Tibial artery (tissue), 4 donors: ENCODE measurements at places on chromosomes 3 and 15.
A peak's percentile ranks its signal among the peaks of the same experiment; 100 is the strongest.

DNA sequence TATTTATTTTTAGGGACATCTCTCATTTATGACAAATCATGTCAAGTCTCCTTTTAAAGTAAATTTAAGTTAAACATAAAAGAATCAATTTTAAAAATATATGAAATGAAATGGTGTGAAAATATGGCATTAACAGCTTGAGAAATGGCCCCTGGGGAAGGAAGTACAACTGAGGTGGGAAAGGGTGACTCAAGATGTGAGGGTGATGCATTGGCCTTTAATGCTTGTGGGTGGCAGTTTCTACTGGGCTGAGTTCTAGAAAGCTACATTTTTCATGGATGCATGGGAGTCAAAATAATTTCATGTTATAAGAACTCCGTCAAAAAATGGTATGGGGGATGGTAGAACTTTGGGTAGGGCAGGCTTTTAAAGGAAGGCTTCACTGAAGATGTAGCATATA is 708.8 kb upstream of the CFAP20DC start:
- no peaks in the 10 kb centered on the region for H3K27me3 ChIP-seq
- no peak for DNase-seq
- H3K4me1 ChIP-seq: no peaks in the 10 kb centered on the region
- H3K27ac ChIP-seq: no peak overlapping the region

DNA sequence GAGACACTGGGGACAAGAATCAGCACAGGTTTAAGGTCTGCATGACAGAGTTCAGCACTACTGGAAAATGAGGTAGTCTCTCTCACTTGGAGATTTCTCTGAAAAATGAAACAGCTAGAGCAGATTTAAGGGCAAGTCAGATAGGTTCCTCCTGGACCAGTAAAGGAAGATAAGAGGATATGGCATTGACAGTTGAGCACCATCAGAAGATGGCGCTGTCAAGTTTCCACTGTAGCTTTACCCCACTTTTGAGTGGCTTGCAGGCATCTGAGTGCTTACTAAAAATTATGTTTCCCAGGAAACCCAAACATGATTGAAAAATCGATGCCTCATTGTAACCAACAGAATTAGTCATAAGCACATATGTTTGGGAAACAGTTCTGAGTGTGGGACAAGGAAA is 407.2 kb upstream of the UBE2E2 start:
- no peaks in the 10 kb centered on the region for H3K4me1 ChIP-seq
- no peaks in the 10 kb centered on the region for H3K27me3 ChIP-seq
- H3K36me3 ChIP-seq: no peaks in the 10 kb centered on the region
- H3K4me3 ChIP-seq: no peak overlapping the region

DNA sequence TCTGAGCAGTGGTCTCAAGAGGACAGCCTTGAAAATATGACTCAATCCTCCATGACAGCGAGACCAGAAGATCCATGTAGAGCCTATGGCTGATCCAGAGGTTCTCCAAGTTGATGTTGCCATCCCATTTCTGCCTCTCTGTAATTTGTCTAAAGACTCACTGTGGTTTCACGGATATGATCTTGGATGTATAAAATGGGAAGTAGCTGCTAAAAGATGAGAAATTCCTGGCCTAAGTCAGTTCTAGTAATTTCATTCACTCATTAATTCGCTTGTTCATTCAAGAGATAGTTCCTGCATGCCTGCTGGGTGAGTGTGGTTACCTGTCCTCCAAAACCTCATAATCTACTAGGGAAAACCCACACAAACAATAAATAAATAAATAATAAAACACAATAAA is 145.9 kb downstream of the TNIK start:
- no peak overlapping the region for H3K27ac ChIP-seq
- no peak for DNase-seq
- H3K36me3 ChIP-seq: no peaks in the 10 kb centered on the region
- no peaks in the 10 kb centered on the region for H3K27me3 ChIP-seq

- peak; percentile 43 for DNase-seq
- H3K27me3 ChIP-seq: no peaks in the 10 kb centered on the region
- H3K27ac ChIP-seq: no peak overlapping the region
- peaks cover 9% of the 10 kb centered on the region for H3K4me1 ChIP-seq
- peak overlapping the region; percentile 62 for H3K4me3 ChIP-seq
Measured at GRCh38 chr3:32781211-32781968, 36.4 kb upstream of the TRIM71 start.

GRCh38 chr3:125151916-125152315 is 60.6 kb downstream of the SLC12A8 start:
- no peak for DNase-seq
- H3K4me3 ChIP-seq: peak overlapping the region; percentile 25
- no peaks in the 10 kb centered on the region for H3K27me3 ChIP-seq
- peak overlapping the region; percentile 62 for H3K27ac ChIP-seq

DNA sequence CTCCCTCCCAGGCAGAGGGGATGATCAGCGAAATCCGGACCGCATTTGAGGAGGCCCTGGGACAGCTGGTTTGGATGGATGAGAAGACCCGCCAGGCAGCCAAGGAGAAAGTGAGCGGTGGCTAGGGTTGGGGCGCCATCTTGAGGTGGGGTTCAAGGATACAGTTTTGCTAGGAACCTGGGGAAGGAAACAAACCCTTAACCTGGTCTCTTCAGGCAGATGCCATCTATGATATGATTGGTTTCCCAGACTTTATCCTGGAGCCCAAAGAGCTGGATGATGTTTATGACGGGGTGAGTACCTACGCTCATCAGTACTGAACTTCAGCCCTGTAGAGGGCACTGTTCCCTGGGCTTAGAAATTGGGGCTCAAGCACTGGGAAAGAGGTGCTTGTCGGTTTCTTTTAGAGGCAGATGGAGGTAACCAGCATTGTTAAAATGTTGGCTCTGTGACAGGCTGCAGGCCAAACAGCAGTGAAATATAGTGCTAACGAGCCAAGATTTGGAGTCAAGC is 9.6 kb upstream of the PSMD2 start:
- no peaks in the 10 kb centered on the region for H3K4me1 ChIP-seq
- no peak overlapping the region for H3K4me3 ChIP-seq
- H3K27me3 ChIP-seq: peaks cover 26% of the 10 kb centered on the region

GRCh38 chr3:34212656-34213055 is 414.2 kb downstream of the PDCD6IP start:
- peak overlapping the region; percentile 73 for H3K27ac ChIP-seq
- DNase-seq: peak; percentile 66
- H3K4me3 ChIP-seq: no peak overlapping the region

- no peaks in the 10 kb centered on the region for H3K27me3 ChIP-seq
- no peak overlapping the region for H3K4me3 ChIP-seq
- peaks cover 34% of the 10 kb centered on the region for H3K36me3 ChIP-seq
- peaks cover 33% of the 10 kb centered on the region for H3K4me1 ChIP-seq
- peak overlapping the region; percentile 17 for H3K27ac ChIP-seq
- DNase-seq: no peak
Measured at GRCh38 chr3:16372362-16373292, 107.6 kb downstream of the OXNAD1 start.

GRCh38 chr15:69660114-69660513 is 207.5 kb downstream of the RPLP1 start:
- no peak overlapping the region for H3K4me3 ChIP-seq
- DNase-seq: no peak
- no peaks in the 10 kb centered on the region for H3K36me3 ChIP-seq
- no peaks in the 10 kb centered on the region for H3K27me3 ChIP-seq
- H3K27ac ChIP-seq: no peak overlapping the region

DNA sequence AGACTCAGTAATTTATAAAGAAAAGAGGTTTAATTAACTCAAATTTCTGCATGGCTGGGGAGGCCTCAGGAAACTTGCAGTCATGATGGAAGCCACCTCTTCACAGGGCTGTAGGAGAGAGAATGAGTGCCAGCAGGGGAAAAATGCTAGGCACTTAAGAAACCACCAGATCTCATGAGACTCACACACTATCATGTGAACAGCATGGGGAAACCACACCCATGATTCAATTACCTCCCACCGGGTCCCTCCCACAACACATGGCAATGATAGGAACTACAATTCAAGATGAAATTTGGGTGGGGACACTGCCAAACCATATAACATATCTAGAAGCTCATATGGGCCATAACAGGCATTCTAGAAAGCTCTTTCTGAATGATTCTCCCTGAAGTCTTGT is 190.3 kb downstream of the WNT5A start:
- H3K4me1 ChIP-seq: no peaks in the 10 kb centered on the region
- no peaks in the 10 kb centered on the region for H3K27me3 ChIP-seq
- H3K36me3 ChIP-seq: no peaks in the 10 kb centered on the region
- no peak for DNase-seq
- no peak overlapping the region for H3K4me3 ChIP-seq
- H3K27ac ChIP-seq: no peak overlapping the region

DNA sequence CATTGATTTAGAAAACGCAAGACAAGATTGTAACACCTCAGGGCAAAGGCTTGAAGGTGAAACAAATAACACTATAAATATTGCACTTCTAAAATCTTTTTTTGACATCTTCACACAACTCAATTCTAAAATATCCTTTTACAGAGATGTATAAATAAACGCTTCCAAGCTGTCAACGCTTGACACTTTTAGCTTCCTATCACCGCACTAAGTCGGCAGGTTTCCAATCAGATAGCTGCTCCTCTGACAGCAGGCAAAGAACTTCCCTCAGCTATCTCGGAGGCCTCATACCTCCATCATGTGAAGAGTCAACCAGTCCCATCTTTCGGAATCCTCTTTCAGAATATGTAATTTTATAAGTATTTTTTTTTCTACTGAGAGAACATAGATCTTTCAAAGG is 71.0 kb downstream of the PCOLCE2 start:
- no peak overlapping the region for H3K27ac ChIP-seq
- no peak for DNase-seq
- H3K4me1 ChIP-seq: no peaks in the 10 kb centered on the region
- H3K27me3 ChIP-seq: no peaks in the 10 kb centered on the region
- H3K36me3 ChIP-seq: no peaks in the 10 kb centered on the region

GRCh38 chr3:143590660-143591059 is 257.6 kb downstream of the SLC9A9 start:
- no peak for DNase-seq
- H3K27ac ChIP-seq: no peak overlapping the region
- H3K27me3 ChIP-seq: no peaks in the 10 kb centered on the region
- H3K36me3 ChIP-seq: no peaks in the 10 kb centered on the region
- H3K4me1 ChIP-seq: no peaks in the 10 kb centered on the region

DNA sequence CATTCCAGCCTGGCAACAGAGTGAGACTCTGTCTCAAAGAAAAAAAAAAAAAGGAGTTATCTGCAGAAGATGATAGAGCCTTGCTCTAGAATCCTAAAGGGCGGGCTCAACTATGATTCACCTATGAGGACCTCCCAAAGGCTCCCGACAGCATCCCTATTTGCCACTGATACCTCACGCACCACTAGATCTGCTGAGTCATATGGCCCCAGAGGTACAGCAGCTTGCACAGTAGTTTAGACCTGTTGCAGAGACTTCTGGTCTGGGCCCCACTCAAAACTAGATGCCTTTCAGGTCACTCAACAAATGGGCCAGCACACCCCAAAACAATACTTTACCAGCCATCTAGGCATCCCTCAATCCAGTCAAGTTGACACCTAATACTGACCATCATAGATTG is 38.1 kb upstream of the PTX3 start:
- no peaks in the 10 kb centered on the region for H3K4me1 ChIP-seq
- no peak overlapping the region for H3K27ac ChIP-seq
- no peaks in the 10 kb centered on the region for H3K27me3 ChIP-seq
- H3K4me3 ChIP-seq: no peak overlapping the region

GRCh38 chr3:73379465-73379864 is 245.3 kb downstream of the PDZRN3 start:
- no peak overlapping the region for H3K4me3 ChIP-seq
- peaks cover 37% of the 10 kb centered on the region for H3K36me3 ChIP-seq
- H3K27ac ChIP-seq: no peak overlapping the region
- H3K4me1 ChIP-seq: no peaks in the 10 kb centered on the region

DNA sequence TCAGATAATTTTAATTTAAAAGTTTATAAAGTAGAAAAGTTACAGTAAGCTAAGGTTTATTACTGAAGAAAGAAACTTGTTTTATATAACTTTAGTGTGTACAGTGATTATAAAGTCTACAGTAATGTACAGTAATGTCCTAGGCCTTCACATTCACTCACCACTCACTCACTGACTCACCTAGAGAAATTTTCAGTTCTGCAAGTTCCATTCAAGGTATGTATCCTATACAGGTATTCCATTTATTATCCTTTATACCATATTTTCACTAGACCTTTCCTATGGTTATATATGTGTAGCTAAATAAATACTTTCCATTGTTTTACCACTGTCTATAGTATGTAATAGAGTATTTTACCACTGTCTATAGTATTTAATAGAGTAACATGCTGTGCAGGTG is 33.2 kb upstream of the MME start:
- DNase-seq: no peak
- H3K27ac ChIP-seq: no peak overlapping the region
- H3K4me3 ChIP-seq: no peak overlapping the region
- H3K36me3 ChIP-seq: no peaks in the 10 kb centered on the region
- H3K27me3 ChIP-seq: no peaks in the 10 kb centered on the region

DNA sequence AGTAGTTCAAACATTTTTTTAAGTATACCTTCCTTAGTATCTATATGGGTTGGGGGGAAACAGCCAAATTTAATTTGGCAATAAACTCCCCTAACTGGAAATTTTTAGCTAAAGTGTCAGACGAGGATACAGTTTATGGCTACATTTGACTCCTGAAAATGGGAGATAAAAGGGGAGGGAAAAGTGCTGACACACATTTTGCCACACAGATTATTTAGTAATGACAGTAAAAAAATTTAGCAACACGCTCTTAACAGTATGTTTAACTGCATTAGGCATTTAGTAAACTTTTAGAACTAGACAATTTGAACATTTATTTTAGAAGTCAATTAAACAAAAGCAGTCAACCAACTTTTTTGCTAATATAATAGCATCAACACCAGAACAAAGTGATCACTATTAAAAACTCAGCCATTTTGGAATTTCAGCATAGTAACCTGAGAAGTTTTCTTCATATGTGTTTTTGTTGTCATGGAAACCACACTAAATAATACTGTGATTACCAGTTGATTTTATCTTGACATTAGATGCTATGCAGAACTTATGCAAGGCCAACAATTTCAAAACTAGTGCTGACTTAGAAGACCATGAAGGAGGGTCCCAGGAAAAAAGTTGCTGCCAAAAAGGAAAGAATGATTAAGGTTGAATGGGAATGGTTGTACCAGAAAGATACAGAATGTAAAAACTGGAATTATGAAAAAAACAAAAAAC is 47.0 kb upstream of the TFG start:
- H3K4me3 ChIP-seq: no peak overlapping the region
- no peak overlapping the region for H3K27ac ChIP-seq
- H3K36me3 ChIP-seq: no peaks in the 10 kb centered on the region
- no peak for DNase-seq
- no peaks in the 10 kb centered on the region for H3K27me3 ChIP-seq

GRCh38 chr3:171862993-171863521 is 19.9 kb downstream of the TMEM212 start:
- no peaks in the 10 kb centered on the region for H3K36me3 ChIP-seq
- H3K27me3 ChIP-seq: no peaks in the 10 kb centered on the region
- no peak for DNase-seq

DNA sequence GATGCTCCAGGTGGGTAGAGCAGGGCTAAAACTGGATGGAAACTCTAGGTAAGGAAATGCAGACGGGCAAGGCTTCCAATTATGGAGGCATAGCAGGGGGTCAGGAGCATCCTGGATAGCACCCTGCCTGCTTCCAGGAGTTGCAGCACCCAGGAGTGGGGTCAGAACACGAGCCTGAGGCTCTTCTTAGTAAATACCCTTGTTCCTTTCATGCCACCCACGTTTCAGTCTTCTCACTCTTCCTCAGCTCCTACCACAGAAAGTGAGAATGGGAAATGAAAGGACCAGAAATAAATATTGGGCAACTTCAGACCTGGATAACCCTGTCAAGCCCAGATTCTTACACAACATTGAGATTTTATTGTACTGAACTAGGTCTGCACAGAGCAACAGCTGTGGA is 16.4 kb downstream of the CCR1 start:
- no peaks in the 10 kb centered on the region for H3K36me3 ChIP-seq
- no peak overlapping the region for H3K27ac ChIP-seq
- DNase-seq: no peak
- no peaks in the 10 kb centered on the region for H3K27me3 ChIP-seq
- no peak overlapping the region for H3K4me3 ChIP-seq
- H3K4me1 ChIP-seq: no peaks in the 10 kb centered on the region
